ENCODE measurements at places on chromosomes 7 and 10.

GRCh38 chr7:597348-598178 is 77.9 kb upstream of the PDGFA start:
- no peak for DNase-seq

DNA sequence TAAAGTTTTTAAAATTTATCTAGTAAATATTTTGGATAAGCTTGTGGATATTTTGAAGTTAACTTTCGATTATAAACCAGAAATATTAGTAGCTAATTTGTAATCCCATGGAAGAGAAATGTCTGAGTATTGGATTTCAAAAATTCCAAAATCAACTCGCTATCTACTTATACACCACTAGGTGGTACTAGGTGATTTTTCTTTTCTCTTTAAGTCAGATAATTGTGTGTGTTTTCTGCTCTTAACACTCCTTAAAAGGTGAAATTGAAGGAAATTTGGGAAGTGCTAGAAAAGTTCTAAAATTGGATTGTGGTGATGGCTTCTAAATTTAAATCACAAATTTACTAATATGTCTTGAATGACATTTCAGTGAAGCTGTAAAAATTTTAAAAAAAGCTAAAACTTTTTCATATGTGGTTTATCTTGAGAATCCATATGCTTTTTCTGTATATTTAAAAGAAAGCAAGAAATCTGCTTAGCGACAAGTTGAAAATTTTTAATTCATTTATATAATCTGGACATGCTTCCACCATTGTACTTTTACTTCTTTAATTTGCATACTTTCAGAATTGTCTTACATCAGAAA is 90.2 kb downstream of the IPMK start:
- DNase-seq, result no peak

GRCh38 chr7:40008223-40008815 is 58.3 kb downstream of the CDK13 start:
- DNase-seq, result no peak

GRCh38 chr10:59387951-59388670 is 25.8 kb upstream of the FAM13C start:
- no peak for DNase-seq

DNA sequence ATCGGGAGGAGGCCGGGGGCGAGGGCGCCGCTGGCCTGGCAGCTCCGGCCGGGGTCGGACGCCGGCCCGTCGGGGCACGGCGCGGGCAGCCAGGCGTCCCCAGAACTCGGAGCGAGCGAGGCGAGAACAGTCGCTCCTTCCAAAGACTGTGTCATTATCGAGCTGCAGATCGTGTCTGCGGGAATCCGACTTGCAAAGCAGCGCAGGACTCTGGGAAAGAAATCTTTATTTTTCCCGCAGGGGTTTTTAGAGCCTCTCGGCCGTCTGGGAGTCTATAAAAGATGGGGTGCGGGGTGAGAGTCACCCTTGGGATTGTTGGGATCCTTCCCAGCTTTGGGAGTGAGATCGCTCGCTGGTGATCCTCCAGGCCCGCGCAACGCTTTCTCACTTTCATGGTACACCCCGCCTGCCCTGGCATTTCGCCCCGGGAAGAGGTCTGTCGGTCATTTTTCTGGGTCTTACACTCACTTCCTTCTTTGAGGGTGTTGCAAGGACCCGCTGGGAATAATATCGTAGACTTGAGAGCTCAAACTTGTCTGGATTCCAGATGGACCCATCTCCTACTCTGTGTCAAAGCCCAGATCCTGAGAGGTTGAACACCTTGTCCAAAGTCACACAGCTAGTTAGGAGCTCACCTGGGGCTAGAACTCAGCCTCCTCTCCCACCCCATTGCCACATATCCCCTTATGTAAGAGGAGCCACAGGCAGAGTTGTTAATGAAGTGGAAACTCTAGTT is 1.0 kb downstream of the UBTD1 start:
- no peak for DNase-seq
